ENCODE measurements at places on chromosomes 5 and 9.

GRCh38 chr9:26956860-26957233 lies 635 bp downstream of the IFT74 start:
- no peak for DNase-seq

DNA sequence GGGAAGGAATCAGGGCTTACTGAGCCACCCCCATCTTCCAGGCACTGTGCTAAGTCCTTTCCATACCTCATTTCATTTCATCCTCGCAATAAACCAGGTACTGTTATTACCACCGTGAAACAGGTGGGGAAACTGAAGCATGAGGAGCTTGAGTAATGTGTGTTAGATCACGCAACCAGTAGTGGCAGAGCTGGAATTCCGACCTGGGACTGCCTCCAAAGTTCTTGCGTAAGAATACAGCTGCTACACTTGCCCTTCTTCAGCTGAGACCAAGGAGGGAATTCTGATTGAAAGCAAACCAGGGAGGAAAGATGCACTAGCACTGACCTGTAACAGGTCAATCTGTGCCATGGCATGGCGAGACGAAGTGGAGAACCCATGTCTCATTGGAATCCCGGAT lies 113.4 kb upstream of the MSX2 start:
- no peak for DNase-seq

DNA sequence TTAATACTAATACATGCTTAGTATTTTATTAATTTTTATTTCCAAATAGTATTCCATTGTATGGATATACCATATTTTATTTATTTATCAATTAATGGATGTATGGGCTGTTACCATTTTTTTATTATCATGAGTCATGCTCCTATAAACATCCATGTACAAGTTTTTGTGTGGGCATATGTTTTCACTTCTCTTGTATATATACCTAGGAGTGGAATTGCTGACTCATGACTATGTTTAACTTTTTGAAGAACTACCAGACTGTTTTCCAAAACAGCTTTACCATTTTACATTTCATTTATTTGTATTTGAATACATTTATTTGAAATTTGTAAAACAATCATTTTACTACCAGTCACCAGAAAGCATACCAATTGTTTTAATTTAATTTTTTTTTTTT lies 14.1 kb upstream of the LRRC19 start:
- DNase-seq, result no peak

GRCh38 chr5:172224996-172225395 lies 31.0 kb downstream of the EFCAB9 start:
- no peak for DNase-seq

DNA sequence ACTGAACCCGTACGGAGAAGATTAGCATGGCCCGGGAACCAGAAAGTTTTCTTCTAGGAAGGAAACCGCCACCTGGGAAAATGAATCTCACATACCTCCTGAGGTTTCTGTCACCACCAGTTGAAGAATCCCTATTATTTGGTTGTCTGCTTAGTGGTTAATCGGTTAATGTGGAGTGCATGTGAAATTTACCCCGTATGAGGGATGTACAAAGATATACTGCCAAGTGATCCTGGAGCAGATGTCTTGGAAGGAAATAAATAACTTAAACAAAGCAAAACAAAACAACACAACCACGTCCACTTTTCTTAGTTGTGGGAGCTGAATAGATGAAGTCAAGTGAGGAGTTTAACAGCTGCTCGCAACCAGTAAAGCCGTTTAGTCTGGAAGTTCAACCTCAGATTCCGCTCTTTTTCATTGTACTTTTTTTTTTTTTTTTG lies 3.8 kb downstream of the DMRT2 start:
- no peak for DNase-seq

DNA sequence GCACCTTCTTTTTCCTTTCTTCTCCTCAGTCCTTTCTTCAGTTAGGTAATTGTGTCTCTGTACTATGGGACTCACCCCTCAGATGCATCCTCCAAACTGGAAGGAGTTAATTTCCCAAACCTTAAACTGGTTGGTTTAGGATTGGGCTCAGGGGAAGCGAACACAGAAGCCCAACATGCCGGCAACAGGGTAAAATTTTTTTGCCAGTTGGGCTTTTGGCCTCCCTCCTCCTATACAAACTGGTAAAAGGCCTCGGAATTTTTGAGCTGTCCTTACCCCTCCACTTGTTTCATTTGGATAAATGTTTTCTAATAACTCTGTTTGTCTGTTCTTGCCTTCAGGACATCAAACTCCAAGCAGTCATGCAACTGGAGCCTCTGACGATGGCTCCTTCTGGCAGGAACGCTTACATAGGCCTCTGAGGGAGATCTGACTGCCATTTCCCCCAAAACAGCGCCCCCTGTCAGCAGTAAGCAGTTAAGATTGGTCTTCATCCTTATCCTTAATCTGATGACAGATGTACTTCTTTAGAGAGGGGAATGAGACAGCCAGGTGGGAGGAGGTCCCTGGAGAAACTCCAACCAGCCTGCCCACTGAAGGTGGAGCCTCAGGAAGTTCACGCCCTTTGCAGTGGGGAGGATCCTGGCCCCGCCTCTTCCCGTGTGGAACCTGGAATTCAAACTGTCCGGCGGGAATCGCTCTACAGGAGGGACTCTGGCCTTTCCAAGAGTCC lies 57.8 kb upstream of the SPINK5 start:
- DNase-seq, result no peak

DNA sequence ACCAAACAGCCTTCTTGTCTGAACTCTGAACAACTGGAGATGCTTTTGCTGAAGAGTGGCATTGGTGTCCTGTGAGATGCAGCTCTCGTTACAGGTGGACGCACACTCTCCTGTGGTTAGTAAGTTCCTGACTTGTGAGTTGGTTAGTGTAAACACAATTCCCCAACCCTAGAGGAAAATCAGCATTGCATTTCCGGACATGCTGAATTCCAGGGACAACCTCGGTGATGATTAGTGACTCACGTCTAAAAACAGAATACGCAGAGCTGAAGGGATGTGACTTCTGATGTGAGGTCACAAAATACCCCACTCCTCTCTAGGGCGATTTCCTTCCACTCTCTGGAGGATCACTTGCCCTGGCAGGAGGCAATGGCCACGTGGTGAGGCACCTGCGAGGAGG lies 5.0 kb downstream of the OR2V2 start:
- no peak for DNase-seq

Measured in CD4-positive, alpha-beta T cell treated with Interferon alpha-2 for 1 hour (primary cell).